ENCODE measurements at places on chromosomes 1 and 21.

DNA sequence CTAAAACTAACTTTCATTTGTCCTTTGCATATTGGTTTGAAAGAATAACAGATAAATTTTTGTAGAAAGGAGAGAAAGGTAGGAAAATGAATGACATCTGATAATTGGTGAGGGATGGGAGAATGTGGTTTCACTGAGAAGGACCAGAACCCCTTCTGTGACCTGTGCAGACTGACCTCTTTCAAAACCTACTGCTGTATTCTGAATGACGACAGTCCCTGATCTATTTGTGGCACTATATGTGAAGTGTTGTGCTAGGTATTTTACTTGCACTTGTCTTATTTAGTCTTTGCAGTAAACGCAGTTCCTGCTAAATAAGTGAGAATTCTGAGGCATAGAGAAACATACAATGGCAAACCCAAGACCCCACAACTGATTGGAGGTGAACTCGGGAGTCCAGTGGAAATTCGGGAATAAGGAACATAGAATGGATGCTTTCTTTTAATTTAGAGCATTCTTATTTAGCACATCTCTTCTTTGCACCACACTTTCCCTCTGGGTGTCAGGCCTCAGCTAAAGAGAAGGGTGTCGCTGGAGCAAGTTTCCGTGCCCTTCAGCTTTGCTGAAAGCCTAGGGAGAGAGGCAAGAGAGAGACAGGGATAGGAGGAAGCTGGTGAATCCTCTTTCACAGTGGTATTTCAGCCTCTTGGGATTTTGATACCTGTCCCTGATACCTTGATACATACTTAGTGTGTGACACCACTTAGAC is 230.2 kb downstream of the PAPPA2 start:
- no peak for DNase-seq

- no peak for DNase-seq
Observed at GRCh38 chr1:117235863-117236465, 25.2 kb upstream of the VTCN1 start.

- DNase-seq: no peak
Observed at GRCh38 chr1:5620418-5620817, 371.8 kb downstream of the NPHP4 start.

- no peak for DNase-seq
Observed at GRCh38 chr1:88773540-88774150, 89.6 kb downstream of the PKN2 start.

- DNase-seq: no peak
Observed at GRCh38 chr1:161082996-161083747, 6.2 kb downstream of the NECTIN4 start.

- peak; percentile 87 for DNase-seq
Observed at GRCh38 chr1:185608177-185608576, 126.0 kb upstream of the HMCN1 start.

- peak; percentile 56 for DNase-seq
Observed at GRCh38 chr1:150259217-150259616, 1.6 kb downstream of the CA14 start.

- DNase-seq: no peak
Observed at GRCh38 chr1:220902916-220903315, 23.7 kb downstream of the HLX start.

- peak; percentile 38 for DNase-seq
Observed at GRCh38 chr1:163300568-163300967, 21.2 kb upstream of the NUF2 start.

- DNase-seq: no peak
Observed at GRCh38 chr1:198099755-198100154, 57.0 kb upstream of the NEK7 start.

DNA sequence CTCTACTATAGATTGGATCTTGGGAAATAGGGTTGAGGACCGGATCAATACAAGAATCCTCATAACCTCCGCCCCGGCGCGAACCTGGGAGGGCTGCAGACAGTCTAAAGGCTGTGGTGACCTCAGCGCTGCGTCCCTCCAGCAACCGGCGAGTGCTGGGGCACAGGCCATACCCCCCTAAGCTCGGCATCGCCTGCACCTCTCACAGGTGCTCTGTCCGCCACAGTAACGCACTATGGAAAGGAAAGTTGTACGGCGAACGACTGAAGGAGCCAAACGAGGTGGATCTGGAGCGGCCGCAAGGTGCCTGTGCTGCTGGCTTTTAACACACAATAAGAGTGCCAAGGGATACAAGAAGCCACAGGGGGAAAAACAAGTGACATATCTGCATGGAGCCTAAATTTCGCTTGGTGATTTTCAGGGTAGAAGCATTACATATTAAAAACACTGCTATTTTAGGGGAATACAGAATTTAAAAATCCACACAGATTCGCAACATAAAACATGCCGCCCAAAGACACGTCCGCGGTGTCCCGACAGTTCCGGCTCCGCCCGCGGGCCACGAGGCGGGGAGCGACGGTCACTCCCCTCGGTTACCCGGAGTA is 1.4 kb upstream of the RBM15 start:
- DNase-seq: peak; percentile 57

GRCh38 chr1:197768014-197768805 is 7.1 kb downstream of the DENND1B start:
- DNase-seq: no peak

DNA sequence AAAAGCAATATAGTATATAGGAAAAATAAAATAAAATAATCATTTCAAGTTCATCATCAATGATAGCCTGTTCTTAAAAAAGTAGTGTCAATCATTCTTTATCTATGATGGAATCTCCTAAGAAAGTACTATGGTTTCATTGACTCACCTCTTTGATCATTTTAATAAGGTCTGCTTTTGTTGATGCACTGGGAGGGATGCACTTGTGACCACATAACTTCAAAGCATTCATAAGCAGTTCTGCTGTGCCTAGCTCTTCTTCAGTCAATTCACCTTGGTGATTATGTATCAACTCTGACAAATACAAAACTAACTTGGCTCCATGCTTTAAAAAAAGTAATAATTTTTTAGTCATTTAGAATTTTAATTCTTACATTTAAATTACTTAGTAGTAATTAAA is 84.8 kb upstream of the GNG4 start:
- no peak for DNase-seq

DNA sequence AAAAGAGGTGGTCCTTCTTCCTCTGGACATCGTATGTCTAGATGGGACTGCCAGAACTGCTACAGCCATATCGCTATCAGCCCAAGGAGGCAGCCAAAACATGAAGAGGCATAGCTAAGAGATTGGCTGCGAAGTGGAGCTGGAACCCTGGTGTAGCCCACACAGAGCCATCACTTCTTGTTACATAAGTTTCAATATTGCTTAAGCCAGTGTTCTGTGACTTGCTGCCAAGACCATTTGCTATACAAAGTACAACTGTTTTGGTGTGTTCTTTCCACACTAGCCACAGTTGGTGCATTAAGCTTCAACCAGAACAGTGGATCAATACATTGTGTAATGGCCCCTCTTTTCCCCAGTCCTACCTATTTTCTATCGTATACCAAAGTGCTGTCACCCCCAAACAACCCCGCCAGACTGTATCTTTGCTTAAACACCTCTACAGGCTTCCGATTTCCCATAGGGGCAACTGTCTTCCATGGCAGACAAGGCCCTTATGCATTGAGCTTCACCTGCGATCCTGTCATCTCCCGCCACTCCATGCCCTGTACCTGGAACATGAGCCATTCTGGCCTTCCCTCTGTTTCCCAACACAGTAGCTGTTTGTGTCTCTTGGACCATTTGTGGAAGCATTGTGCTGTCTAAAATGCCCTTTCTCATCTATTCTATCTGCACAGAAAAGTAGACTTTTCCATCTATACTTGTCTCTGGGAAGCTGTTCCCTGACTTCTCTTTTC is 241.8 kb downstream of the TTLL7 start:
- DNase-seq: no peak

DNA sequence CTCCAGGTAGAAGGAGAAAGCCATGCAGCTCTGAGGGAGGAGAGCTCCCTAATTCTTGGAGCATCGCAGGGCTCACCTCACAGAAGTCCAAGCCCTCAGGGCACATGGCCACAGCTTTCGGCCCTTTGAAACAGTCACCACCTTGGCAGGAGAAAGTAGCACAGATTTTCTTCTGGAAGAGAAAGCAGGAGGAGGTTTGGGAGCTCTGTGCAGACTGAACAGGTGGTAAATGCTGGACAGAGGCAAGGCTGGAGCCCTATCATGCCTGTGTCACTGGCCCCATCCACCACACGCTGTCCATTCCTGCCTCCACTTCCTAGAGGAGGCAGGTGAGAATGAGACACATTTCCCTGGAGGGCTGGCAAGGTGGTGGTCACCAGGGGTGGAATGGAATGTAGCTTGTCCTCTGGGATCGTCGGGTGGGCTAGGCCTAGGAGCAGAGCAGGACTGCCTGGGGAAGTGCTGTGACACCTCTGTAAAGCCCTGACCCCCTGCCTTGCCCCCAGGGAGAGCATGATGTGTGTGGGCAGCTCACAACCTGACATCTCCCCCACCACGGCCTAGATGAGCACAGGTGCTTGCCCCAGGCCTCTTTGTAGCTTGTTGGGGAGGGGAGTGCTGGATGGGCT is 2.8 kb upstream of the INPP5B start:
- DNase-seq: no peak

- no peak for DNase-seq
Observed at GRCh38 chr21:26123012-26123411, 47.6 kb downstream of the APP start.

DNA sequence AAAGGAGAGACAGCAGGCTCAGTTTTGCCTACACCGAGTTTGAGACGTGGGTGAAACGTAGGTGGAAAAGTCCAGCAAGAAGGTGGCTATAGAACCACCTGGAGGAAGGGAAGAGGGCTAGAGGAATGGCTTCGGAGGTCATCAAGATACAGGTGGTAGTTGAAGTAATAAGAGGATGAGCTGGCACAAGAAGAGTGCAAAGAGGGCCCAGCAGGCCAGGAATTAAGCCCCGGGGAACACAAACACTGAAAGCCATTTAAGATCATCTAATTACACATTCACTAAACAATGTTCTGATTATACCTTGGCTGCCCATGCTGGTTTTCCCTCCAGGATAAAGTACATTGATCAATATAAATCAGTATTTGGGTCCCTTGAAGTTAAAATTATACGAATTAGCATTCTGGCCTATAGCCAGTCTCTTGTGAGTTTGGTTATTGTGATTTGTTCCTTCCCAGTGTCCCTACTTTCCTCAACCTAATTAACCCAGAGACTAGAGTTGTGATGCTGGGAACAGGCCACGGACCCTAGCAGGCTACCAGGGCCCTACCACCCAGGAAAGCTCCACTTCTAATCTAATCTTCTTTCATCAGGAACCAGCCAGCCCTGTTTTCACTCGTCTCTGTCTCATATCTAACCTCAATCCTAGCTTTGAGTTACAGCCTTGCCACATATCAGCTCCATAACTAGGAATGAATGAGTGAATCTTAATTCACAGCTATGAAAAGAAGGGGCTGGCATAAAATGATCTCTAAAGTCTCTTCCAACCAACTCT is 26.4 kb upstream of the PPP1R15B start:
- DNase-seq: no peak

- no peak for DNase-seq
Observed at GRCh38 chr1:167447521-167448136, 70.7 kb downstream of the CD247 start.

DNA sequence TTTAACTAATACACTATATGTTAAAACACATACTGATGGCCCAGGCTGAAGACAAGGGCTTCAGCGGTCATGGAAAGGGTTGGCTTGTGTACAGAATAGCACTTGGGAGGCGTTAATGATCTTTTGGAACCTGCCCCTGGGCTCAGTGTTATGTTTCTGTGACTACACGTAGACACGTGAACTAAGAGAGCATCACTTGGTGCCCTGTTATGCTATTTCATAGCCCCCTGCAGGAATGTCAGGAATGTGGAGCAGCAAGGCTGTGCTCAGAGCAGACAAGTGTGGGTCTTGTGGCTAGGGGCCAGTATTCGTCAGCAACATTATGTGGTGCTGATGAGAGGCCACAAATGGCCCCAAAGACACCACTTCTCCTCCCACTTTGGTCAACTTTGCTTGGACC is 132.4 kb downstream of the MAP3K21 start:
- no peak for DNase-seq

- no peak for DNase-seq
Observed at GRCh38 chr1:44010935-44011471, 19.6 kb downstream of the CCDC24 start.

GRCh38 chr1:53075206-53075605 is 13.2 kb downstream of the PODN start:
- no peak for DNase-seq

DNA sequence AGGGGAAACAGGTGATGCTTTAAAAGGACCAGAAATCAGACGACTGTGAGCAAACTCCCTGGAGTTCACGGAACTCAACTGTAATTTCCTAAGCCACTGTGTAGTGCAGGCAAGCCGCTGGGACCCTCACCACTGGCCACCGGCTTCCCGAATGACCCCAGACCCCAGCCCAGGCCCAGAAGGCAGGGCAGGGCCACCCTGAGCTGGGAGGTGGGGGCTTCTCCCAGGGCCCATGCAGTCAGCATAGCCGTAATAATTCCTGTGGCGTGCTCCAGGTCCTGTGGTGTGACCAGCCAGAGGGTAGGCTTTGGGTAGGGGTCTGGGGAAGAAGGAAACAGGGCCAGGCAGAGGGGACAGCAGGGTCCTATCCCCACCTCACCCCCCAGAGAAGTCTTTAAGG is 3.5 kb upstream of the ARF1 start:
- DNase-seq: no peak

DNA sequence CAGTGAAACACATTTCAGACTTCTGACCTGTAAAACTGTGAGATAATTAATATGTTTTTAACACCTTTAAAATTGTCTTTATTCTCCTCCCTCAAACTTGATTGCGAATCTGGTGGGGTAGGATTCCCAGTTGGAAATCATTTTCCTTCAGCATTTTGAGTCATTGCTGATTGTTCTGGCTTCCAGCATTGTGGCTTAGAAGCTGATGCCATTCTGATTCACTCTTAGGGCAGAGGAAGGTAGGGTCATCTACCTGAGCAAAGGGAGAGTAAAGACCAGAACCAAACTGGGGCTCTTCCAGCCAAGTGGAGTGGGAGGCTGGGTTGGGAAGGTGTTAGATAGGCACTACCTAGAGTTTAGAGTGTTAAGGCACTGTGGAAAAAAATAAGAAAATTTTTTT is 61.2 kb downstream of the MPZL1 start:
- DNase-seq: no peak

DNA sequence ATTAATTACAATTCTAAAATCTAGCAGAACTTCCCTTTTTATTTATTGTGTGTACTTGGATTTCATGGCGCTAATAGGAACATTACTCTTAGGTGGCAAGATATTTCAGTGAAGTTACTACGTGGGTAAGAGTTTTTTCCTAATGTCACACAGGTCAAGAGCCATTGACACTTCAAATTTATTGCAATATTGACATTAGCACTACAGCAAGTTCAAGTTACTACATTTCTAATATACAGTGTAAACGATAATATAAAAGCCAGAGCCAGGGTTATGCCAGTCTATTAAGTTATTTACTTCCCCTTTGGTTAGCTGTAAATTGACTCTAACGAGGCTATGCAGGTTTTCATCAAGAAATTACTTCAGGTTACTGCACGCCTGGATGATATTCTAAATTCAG is 29.7 kb downstream of the CHODL start:
- DNase-seq: no peak
